AG20443 (cell line): ENCODE measurements at places on chromosomes 4 and X.

DNA sequence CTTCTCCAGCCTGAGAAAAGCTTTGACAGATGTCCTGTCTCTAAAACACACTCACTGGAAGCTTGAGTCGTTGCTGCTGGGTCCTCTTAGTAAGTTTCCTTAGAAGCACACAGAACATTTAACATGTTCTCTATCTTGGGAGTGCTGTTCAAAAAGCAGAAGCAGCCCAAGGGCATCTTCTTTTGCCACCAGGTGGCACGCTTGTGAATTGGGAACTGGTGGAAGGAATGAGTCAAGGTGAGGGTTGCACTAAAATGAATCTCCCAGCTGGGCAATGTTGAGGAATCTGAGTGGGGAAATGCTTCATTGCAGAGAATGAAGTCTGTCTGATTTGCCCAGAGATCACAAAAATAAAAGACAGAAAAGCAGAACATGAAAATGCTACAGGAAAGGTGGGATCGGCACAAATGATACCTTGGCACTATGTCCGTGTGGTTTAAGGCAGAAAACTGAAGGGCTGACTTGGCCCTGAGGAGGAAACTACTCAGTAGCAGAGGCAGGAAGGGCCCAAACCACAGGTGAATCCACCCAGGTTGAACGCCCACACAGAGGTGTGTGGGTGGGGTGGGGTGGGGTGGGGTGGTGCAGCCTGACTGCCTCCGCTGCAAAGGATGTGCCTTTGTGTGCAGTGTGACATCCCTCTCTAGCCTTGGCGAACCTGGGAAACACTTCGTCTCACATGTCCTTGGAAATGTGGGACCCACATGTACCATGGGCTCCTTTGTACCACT is 26.0 kb downstream of the KIT start:
- DNase-seq, result peak; percentile 37

DNA sequence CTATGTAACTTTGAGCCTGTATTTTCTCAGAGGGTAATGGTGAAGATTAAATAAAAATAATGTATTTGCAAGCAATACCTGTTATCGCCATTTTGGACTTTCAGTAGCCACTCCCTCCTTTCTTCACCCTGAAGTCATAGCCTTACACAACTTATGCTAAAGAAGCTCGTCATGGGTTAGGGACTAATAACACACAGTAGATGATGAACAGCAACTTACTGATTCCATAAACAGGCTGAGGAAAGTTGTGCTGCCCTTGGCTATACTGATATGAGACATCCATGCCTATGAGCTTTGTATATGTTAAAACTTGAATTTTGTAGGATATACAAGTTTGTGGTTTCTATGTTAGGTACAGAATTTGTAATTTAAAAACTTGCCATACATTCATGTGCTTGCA is 31.7 kb upstream of the EIF1AX start:
- no peak for DNase-seq

DNA sequence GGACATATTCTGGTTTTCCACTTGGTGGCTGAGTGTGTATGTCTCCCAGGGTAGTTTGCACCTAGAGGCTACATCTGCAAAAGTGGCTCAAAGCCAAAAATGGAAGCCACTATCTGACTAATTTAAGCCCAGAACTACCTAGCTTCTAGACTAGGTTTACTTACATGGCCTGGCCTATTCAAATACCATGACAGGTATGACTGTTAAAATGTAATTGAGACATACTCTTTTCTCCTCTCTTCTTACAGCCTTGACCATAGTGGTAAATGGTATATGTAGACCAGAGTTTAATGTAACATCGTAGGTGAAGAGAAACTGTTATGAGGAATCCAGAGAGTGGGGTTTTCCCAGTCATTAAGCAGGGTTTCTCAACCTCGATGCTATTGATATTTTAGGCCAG is 2.6 kb upstream of the TRPC5 start:
- DNase-seq, result no peak

- no peak for DNase-seq
Measured at GRCh38 chrX:16465081-16465876, 184.7 kb upstream of the S100G start.

- DNase-seq, result no peak
Measured at GRCh38 chr4:9146967-9147366, 23.2 kb upstream of the FAM90A26 start.

DNA sequence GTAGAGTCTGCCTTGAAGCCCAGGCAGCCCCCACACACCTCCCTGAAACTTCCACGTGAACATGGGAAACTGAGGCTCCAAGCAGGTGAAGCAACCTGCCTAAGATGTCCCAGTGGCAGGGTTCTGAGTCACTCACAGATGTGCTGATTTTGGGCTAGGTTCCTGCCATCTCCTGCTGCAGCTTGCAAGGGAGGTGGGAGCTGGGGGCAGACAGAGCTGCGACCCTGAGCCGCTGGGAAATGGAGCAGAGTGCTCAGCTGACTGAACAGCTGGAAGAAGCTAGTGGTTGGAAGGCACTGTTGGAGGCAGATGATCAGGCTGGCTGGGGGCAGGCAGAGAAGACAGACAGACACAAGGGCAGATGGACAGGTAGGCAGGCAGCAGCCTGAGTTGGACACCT is 3.6 kb upstream of the FATE1 start:
- no peak for DNase-seq

- peak; percentile 67 for DNase-seq
Measured at GRCh38 chrX:67780694-67781109, 236.9 kb downstream of the AR start.

GRCh38 chr4:56302760-56303159 is 84.5 kb downstream of the AASDH start:
- DNase-seq, result no peak
